Right renal pelvis (tissue), 4 donors: ENCODE measurements at places on chromosomes 16 and 17. TPM values are rescaled to one million over a fixed set of nuclear protein-coding genes. Genes with fewer than 3 reads are reported as not detected.

- DNase-seq, result no peak
Measured at GRCh38 chr16:10852948-10853347, 24.1 kb upstream of the CIITA start.

DNA sequence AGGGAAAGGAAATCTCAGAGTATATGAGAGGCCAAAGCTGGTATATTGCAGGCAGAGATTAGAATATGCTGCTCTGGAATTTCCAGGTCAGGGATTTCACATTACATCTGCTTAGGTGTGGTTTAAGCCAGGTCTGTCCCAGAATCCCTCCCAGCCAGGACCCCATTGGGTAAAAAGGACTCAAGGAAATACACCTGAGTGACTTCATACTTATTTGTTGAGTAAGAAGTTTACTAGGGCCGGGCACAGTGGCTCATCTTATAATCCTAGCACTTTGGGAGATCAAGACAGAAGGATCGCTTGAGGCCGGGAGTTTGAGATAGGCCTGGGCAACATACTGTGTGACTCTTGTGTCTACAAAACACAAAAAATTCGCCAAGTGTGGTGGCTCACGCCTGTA is 7.2 kb downstream of the PIPOX start:
- DNase-seq, result no peak

Gene NPIPB8
- 1.2 TPM for polyA plus RNA-seq

- no peak for DNase-seq
Measured at GRCh38 chr17:81576621-81577277, 24.6 kb upstream of the FAAP100 start.

- peak; percentile 79 for DNase-seq
Measured at GRCh38 chr17:29613352-29613837, 9.3 kb downstream of the CORO6 start.

GRCh38 chr16:55250701-55251100 is 73.3 kb upstream of the IRX6 start:
- DNase-seq, result no peak

Gene MGAT5B
- 1.5 TPM for polyA plus RNA-seq

Gene MSLN
- polyA plus RNA-seq, result 28.3 TPM

- no peak for DNase-seq
Measured at GRCh38 chr17:36504156-36504545, 17.7 kb downstream of the ZNHIT3 start.

DNA sequence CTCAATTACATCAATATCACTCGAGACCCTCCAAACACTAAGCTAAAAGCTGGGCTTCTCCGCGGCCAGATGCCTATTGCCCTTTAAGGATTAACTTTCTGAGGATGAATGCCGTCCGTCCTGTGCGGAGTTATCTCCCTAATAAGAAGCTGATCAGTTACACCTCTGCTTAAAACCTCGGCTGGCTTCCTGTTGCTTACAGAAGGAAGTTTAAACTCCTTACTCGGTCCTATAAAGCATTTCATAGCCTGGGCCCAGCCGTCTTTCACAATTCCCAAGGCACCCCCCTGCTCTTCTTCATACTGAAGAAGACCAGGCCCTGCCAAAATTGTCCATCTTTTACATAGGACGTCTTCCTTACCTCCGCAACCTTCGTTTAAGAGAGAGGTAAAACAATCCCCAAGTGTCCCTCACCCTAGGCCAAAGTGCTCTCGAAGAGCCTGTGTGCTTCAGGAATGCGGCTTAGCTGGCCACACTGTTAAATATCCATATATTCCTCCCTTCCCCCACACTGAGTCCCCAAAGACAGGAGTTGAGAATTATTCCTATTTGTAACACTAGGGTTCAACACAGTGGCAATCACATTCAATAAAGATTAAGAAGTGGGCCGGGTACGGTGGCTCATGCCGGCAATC is 112.6 kb upstream of the IRX5 start:
- no peak for DNase-seq

Gene KCNH4
- not detected for polyA plus RNA-seq

- no peak for DNase-seq
Measured at GRCh38 chr17:32660496-32660985, 173.7 kb downstream of the CDK5R1 start.

Gene MRTFB
- polyA plus RNA-seq, result 29.0 TPM

DNA sequence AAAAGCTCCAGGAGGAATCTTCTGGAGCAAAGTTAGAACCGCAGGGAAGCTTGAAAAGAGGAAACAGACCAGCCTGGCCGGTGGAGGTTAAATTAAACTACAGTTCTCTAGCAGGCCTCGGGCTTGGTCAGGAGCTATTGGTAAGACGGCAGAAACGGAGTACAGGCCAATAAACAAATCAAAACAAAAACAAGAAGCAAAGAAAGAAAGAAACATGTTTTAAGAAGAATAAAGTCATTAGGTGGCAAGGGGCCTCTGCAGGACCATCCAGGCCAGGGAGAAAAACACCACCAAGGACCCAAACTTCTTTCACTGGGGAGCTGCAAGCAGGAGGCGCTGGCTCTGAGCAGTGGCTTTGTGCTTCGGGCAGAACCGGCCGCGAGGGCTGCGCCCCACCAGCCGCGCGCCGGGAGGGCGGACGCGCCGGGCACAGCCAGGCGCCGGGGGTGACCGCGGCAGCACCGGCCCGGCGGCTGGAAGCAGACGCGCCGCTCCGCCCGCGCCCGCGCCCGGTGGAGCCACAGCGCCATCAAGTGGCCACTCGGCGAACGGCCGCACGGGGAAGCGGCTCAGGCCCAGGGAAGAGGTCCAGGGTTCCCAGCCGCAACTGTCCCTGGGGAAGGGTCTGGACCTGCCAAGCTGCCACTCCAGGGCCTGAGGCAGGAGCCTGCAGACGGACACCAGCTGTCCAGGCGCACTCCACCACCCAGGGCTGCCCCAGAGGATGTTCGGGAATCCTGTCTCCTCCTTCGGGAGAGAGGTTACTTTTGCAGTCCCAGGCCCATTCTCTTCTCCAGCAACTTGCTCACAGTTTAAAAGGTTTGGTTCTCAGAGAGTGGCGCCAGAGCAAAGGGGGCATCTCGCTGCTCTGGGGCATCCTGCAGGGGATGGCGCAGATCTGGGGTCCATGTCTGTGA is 419.4 kb downstream of the SOX9 start:
- DNase-seq, result peak; percentile 65

Gene ATP2A3
- polyA plus RNA-seq, result 6.2 TPM

- DNase-seq, result no peak
Measured at GRCh38 chr17:527247-527646, 174.6 kb upstream of the RPH3AL start.

DNA sequence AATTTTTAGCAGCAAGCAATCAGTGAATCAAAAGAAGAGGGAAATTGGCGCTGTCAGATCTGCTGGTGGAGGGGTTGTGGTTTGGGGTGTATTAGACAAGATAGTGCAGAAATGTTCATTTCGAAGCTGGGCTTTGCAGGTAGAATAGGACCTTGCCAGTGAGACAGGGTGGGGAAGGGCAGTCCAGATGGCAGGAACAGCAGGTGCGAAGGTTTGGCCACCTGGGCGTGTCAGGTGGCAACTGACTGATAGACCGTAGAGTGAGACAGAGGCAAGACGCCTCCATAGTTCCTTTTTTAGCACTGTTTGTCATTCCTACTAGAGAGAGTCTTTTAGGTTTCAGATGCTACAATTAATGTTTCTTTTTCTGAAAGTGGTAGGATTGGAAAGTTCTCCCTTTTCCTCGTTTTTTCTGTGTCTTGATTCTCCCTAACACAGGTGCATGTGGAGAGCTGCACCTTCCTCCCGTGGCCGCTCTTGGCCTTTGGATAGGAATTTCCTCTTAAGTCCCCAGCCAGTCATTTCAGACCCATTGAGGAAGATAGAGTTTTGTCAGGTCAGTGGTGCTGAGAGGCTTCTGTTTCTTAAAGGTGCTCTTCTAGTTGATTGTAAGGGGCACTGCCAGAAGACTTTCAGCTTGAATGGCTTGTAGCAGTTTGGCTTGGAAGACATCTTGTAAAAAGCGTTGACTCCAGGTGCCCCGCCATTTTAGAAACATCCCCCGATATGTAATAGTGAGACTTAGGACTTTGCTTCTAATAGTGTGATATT is 315.6 kb downstream of the SNX29 start:
- no peak for DNase-seq

- no peak for DNase-seq
Measured at GRCh38 chr17:55706808-55707773, 15.6 kb downstream of the TMEM100 start.

Gene ALDH3A1
- 1.4 TPM for polyA plus RNA-seq

DNA sequence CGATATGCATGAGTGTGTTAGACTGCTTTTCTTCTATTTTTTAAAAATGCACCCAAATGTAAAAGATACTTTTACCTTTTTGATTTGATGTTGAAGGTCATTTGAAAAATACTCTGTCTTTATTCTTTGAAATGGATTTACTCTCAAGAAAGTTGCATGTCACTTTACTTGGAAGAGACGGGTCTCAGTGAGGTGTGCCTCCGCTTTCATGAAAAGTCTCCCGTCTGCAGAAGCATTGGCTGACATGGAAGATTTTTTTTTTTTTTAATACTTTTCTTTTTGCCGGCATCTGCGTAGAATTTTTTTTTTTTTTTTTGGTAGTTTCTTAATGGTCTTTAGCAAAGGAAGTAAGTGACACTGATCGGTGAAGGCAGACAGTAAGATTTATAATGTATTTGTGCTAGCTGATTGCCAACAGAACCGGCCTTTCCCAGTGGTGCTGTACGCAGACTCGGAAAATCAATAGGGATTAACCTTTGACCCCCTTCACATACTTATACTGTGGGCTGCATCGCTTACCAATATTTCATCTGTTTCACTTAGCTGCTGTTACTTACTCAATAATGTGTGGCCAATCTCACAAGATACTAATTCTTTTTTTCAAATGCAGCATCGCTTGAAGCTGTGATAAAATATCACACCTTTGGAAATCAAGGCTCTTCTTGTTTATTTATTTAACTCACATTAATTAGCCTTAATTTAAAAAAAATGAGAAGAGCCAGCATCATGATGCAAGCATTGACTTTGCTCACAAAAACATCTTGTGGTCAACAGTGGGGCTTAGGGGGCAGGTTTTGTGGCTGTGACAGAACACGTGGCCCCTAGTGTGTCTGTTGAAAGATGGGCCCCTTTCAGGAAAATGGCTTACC is 383.9 kb downstream of the WWOX start:
- DNase-seq, result no peak

GRCh38 chr16:20364051-20364450 is 11.5 kb upstream of the UMOD start:
- DNase-seq, result no peak

- DNase-seq, result no peak
Measured at GRCh38 chr17:46809110-46809571, 9.4 kb downstream of the WNT3 start.

Gene PLEKHH3
- 19.4 TPM for polyA plus RNA-seq

Gene KRT38
- not detected for polyA plus RNA-seq

GRCh38 chr16:8634991-8635736 is 13.7 kb downstream of the METTL22 start:
- DNase-seq, result no peak

- no peak for DNase-seq
Measured at GRCh38 chr16:83296505-83296904, 511.3 kb upstream of the HSBP1 start.

Gene KRTAP1-1
- not detected for polyA plus RNA-seq

- DNase-seq, result no peak
Measured at GRCh38 chr16:58459344-58460218, 40.4 kb upstream of the NDRG4 start.

Gene SPATA22
- 0.79 TPM for polyA plus RNA-seq

DNA sequence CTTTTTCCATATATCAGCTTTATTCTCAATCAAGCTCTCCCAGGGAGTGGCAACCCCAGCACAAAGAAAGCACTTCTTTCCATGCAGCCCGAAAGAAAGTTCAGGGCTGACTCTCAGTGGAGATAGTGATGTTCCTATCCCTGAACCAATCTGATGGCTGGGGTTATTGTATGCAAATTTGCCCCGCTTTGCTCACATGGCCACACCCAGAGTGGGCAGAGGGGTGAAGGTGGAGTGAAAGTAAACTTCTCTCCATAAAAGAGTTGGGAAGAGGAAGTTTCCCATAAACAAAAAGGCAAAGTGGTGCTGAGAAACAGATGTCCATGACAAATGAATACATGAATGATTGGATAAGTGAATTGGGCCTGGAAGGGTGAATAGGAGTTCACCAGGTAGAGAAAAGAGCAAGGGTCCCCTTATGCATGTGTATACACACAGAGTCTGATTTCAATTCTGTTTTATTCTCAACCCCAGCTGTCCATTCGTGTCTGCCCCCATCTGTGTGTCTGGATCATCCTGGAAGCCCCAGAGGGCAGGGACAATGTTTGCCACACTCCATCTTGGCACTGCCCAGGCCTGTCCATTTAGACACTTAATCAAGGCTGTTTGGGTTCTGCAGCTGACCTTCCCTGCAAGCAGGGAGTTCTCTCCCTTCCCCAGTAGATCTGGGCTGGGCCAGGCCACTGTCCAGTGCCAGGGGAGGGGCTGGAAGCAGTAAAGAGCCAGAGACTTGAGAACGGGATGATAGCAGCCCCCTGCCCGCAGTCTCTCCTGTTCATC is 14.1 kb upstream of the NGFR start:
- no peak for DNase-seq

GRCh38 chr17:45895304-45895968 is 1.1 kb downstream of the MAPT start:
- no peak for DNase-seq

Gene SPHK1
- polyA plus RNA-seq, result 2.7 TPM

Gene EFCAB5
- 1.8 TPM for polyA plus RNA-seq

Gene IL17C
- polyA plus RNA-seq, result not detected

Gene TEKT5
- 0.19 TPM for polyA plus RNA-seq

Gene KDM6B
- polyA plus RNA-seq, result 21.8 TPM

Gene C1QTNF8
- polyA plus RNA-seq, result not detected
